T47D (cell line): ENCODE measurements at places on chromosomes 12 and 14.
A peak's percentile ranks its signal among the peaks of the same experiment; 100 is the strongest.

GRCh38 chr12:73220951-73221350, 948.8 kb downstream of the TRHDE start:
- DNase-seq = no peak

DNA sequence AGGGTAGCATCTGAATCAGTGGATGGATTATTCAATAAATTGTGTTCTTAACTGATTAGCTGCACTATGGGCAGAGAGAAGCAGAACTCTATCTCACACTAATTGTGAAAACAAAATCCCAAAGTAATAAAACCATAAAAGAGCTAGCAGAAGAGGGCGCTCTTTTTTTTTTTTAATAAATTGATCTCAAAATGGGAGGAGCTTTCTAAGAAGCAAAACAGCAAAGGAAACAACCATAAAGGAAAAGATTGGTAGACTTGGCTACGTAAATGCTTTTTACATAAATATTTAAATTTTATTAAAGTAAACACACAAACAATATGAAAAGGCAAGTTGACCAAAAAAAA, 1.5 kb upstream of the TM7SF3 start:
- DNase-seq = peak; percentile 64

DNA sequence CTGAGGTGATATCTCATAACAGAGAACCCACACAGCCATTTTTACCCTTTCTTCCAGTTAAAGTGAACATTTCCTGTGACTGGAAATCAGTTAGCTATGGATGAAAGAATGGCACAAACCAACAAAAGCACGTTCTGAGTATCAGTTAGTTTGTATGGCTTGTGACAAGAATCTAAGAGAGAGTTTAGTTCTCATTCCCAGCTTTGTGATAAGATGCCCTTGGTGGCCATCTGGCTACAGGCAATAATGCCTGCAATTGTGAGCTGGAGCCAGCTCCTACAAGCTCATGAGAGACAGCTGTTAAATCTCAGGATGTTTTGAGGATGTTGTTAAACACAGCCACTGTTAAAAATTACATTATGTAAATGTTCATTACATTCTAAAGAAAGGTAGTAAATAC, 122.0 kb upstream of the FRMD6 start:
- DNase-seq = no peak

DNA sequence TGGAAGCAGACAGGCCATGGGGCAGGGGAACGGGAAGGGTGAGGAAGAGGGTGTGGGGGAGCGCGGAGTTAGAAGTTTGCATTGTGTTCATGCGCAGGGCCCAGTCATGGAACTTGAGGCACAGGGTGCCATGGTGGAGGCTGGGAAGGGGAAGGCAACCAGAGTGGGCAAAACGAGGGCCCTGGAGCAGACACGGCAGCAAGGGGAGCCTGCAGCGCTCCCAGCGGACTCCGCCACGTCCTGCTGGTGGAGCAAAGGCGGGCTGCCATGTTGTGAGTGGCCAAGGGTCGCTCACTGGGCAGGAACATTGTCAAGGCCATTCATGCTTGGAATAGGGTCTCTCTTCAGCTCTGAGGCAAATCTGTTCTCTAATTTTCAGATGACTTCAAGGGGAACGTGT, 20.5 kb downstream of the DEGS2 start:
- no peak for DNase-seq

DNA sequence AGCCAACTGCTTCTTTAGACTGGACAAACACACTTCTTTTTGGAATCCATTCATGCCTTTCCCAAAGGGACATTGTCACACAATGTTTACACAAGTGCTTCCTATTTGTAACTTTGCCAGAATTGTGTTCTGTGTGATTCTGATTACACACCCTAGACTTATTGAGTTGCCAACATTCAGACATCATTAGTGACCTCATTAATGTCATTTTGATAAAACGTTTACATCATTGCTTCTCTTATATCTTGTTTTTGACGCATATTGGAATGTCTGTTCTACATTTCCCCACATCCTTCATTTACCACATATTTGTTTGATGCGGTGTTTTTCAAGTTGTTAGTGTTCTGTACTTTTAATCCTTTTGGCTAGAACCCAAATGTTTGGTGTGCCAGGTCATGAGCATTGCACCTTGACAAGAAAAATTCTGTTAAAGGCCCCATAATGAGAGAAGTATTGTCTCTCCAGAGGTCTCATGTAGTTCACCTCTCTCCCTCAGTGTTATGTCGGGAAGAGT, 305.5 kb downstream of the AEBP2 start:
- no peak for DNase-seq

GRCh38 chr14:20019257-20019865, at the start of gene OR4K14:
Gene OR4K14 (minus strand): TSS chr14:20019307. CDS start chr14:20015193, 4,114 bp downstream.
- DNase-seq = no peak

- no peak for DNase-seq
Observed at GRCh38 chr12:26269562-26270284, 74.3 kb downstream of the SSPN start.

DNA sequence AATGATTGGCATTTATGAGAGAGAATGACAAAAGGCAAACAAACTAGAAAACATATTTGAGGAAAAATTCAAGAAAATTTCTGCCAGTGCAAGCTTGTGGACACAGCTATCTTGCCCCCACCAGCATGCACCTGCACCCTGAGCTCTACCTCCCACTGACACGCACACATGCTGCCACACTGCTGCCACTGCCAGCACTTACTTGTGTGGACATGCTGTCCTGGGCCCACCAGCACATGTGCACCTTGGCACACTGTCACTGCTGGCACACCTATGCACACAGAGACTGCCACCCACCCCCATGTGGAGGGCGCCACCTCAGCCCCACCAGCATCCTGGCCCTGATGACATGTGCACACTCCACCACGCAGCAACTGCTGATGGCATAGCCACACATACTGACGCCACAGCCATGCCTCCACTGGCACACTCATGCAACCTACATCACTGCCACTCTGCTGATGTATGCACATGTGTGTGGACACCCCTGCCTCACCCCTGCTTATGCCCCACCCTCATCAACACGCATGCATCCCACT, 475.0 kb downstream of the SOX5 start:
- DNase-seq = no peak

- peak; percentile 77 for DNase-seq
Observed at GRCh38 chr14:77400216-77400615, 23.0 kb downstream of the SAMD15 start.

DNA sequence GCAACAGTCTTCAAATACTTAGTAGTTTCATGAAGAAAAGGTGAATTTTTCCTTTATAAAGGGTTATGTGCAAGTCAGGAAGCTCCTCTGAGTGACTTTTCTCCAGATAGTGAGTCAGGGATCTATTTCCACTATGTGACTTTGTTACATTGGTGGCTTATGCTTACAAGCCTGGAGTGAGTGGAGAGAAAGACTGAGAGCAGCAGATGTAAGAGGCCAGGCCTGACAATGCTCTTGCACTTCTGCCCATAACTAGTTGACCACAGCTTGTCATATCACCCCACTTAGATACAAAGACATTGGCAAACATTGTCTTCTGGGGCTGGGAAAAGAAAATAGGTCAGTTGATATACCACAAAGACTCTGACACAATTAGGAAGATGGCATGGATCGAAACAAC, 236.5 kb downstream of the PDZRN4 start:
- no peak for DNase-seq

- no peak for DNase-seq
Observed at GRCh38 chr14:24513009-24513408, 4.9 kb upstream of the CMA1 start.

DNA sequence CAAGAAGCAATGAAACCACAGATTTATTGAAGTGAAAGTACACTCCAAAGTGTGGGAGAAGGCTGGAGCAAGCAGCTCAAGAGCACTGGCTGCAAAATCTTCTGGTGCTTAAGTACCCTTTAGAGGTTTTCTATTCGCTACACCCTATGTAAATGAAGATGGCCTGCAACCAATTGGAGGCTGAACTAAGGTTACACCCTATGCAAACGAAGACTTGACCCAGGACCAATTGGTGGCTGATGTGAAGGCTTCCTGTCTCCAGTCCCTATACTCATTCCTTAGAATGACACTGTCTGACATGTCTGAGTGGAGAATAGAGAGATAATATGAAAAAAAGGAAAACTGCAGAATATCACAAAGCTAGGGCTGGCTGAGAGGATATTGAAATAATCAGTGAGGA, 57.2 kb downstream of the ALG10B start:
- DNase-seq = no peak

GRCh38 chr12:27651201-27651600, 45.0 kb upstream of the REP15 start:
- DNase-seq = no peak

- DNase-seq = no peak
Observed at GRCh38 chr12:77514511-77514910, 316.2 kb upstream of the NAV3 start.

- no peak for DNase-seq
Observed at GRCh38 chr12:49853671-49854070, 10.8 kb upstream of the BCDIN3D start.

DNA sequence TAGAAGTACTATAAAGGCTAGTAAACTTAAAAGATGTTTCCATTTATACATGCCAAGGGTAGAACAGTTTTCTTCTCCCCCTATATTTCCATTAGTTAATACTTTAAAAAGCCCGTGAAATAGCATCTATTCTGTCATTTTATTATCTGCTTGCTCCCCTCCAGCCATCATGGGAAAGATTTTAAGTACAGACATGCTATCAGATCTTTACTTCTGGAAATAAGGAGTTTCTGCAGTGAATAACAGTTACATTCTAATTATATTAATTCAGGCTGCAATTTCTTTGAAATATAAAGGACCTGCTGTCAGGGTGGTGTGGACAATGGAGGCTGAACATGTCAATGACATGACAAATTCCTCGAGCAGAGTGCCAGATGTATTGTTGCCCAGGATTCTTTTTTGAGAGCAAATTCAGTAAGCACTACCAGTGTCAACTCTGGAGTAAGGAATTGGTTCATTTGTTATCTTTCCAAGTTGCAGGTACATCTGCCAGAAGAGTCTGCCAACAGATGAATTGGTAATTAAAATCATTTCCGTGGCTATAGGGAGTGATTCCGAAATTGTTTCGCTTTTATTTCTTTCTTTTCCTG, 151.3 kb downstream of the BTG1 start:
- DNase-seq = no peak

GRCh38 chr12:6532051-6532926, 2.0 kb upstream of the GAPDH start:
- DNase-seq = peak; percentile 51

- DNase-seq = no peak
Observed at GRCh38 chr14:72213424-72213823, 281.2 kb downstream of the RGS6 start.

DNA sequence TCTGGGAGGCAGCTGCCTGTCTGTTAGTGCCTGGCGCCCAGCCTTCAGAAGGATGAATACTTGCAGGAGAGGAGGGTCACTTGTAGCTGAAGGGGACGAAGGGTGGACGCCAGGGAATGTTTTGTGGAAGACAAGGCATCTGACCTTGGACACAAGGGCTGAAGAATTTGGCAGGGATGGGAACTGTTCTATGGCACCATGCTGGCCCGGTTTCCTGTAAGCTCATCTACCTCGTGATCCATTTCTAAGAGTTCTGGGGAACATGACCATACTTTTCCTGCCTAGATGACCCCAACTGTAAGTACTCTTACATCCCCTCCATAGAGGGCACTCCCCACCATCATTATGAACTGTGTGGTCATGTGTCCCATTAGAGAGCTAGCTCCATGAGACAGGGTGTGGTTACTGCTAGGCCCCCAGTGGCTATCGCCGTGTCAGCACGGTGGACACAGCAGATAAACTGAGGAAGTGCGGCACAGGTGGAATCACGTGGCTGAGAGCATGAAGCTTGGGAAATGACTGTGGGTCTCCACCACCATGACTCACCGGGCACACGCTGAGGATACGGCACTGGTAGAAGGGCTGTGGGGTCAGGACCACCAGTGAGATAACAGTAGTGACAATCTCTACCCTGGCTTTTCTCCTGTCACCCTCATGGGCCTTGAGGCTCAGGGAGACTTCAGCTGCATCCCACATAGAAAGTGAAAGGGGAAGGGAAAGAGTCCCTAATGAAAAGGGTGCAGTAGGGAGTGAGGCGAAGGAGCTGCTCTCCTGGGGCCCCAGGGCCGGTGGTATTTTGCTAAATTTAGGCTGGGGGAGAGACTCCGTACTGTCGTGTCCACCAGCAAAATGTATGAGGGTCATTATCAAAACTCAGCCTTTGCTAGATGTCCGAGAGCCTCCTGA, 252.6 kb downstream of the FOXN3 start:
- no peak for DNase-seq

- no peak for DNase-seq
Observed at GRCh38 chr12:77314378-77315052, 249.1 kb upstream of the E2F7 start.

DNA sequence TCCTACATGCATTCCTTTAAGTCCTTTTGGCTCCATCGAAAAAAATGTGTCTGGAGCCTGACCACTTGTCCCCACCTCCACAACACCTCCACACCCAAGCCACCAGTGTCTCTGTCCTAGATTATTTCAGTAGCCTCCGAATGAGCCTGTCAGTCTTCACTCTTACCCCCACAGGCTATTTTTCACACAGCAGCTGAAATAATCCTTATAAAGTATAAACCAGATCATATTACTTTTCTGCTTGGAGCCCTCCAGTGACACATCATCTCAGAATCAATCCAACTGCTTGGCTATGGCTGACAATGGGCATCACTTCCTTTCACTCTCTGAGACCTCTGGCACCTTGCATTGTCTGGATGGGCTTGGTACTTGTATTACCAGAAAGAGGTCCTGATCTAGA, 44.9 kb downstream of the BBS10 start:
- no peak for DNase-seq

GRCh38 chr14:30500222-30500621, 58.7 kb upstream of the G2E3 start:
- DNase-seq = no peak

DNA sequence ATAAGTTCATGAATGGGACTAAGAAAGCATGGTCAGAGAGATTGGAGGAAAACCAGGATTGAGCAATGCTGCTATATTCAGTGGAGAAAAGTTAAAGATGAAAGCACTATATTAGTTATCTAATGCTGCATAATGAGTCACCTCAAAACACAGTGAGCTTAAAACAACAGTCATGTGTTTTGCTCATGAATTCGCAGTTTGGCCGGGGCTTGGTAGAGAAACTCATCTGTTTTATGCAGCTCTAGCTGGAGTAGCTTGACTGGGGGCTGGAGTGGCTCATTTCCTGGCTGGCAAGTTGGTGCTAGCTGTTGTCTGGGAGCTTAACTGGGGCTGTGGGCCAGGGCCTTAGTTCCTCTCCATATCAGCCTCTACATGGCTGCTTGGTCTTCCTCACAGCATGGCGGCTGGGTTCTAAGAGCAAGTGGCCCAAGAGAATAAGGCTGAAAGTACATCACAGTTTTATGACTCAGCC, 90.1 kb downstream of the ADCK1 start:
- no peak for DNase-seq
